ELR (cell line): ENCODE measurements at places on chromosomes 16 and 17.

DNA sequence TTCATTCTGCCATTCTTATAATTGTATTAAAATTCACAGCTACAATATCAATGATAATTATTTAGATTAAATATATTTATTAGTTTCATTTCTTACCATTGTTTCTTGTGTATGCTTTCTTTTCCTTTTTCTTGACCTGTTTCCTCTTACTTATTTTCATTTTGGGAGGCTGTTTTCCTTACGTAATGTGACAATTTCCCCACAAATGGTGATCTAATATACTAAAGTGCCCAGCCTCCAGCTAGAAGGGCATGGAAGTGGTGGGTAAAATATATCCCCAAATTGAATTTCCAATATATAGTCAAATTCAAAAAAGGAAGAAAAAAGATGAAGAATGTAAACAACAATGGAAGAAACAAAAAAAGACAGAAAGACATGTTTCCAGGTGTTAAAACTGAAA lies 1.5 kb upstream of the ABCA6 start:
- DNase-seq: no peak

DNA sequence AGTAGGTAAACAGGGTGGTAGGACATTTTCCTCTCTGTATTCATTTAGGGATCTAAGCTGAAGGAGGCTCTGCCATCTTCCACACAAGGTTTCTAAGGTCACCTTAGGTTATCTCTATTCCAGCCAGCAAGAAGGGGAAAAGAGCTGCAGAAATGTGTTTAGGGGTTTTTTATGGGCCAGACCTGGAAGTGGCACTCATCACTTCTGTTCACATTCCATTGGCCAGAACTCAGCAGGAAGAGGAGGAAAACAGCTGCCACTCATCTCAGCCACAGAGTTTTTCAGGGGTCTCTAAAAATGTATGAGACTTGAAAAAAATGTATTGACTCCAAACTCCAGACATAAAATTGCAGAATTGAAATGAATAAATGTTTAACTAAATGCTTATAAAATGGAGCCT lies 65.8 kb downstream of the FTO start:
- DNase-seq: no peak

DNA sequence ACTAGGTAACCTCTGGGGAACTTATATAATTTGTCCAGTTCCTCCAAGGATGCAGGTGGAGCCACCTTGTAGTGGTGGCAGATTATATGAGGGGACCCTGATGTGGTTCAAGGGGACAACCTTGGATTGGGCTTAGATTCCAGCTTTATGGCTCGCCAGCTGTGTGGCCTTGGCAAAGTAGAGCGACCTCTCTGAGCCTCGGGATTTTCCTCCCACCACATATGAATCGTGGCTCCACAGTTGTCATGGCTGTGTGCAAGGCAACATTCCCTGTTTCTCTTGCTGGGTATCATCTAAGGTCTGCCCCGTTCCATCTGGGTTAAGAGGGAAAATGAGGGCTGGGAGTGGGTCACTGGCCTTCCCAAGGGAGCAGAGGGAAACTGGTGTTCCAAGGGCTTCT lies 104.6 kb downstream of the RAB11FIP4 start:
- no peak for DNase-seq

- no peak for DNase-seq
These were observed 10.2 kb downstream of the MFSD6L start for GRCh38 chr17:8788998-8789397.

DNA sequence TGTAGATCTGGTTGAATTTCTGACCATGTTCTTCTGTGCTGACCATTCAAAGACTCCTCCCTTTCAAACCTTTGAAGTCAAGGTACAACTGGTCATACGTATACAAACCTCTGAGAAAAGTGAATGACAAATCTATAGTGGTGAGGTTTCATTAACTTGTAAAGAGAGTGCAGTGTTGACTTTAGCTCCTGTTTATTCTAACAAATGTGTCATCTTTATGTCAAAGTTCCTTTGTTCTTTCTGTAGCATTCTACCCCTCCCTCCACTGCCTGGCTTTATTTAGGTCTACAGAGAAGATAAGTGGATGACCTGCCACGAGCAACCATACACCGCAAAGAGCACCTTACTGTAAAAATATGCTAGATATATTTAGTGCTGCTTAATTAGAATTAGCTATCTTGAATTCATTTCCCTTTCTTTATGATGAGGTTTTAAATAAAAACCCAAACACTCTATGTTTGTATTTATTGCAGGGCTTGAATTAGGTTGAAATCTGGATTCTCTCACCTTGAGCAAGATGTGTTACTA lies 520.0 kb upstream of the CDH11 start:
- no peak for DNase-seq

GRCh38 chr17:350706-351448 lies 1.7 kb downstream of the RPH3AL start:
- peak; percentile 20 for DNase-seq

DNA sequence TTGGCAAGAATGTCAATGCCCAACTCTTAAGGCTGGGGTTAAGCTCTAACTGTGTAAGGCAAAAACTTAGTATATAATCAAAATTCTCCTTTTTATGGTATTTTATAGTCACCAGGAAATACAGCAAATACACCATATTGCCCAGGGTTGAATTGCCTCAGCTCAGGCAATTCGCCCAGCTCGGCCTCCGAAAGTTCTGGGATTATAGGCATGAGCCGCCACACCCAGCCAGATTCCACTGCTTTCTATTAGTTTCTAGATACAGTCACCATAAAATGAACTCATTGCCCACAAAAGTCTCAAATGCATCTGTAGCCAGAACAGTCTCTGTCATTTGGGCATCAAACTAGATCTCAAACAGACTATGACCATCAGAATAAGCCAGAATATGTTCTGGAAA lies 238.7 kb upstream of the TOX3 start:
- DNase-seq: no peak

GRCh38 chr17:57602896-57603295 lies 142.2 kb downstream of the CCDC182 start:
- DNase-seq: no peak

DNA sequence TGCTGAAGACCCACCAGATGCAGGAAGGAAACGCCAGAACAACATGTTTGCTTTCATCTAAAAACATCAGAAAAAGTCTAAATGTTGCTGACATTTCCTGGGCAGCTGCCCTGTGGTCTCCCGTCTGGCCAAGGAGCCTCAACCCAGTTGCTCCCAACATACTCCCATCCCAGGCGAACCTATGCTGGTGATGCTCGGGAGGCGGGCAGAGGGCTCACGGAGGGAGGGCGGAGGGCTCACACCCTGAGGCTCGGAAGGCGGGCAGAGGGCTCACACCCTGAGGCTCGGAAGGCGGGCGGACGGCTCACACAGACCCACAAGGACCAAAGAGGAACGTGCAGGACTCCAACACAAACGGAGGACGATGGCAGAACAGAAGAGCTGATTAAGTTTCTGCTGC lies 135.4 kb downstream of the ANKRD11 start:
- DNase-seq: no peak

GRCh38 chr17:54559883-54560282 lies 340.8 kb upstream of the TOM1L1 start:
- no peak for DNase-seq

GRCh38 chr17:34464812-34465211 lies 101.8 kb upstream of the CCL1 start:
- no peak for DNase-seq

- DNase-seq: no peak
These were observed 15.5 kb downstream of the UTS2R start for GRCh38 chr17:82386881-82387704.

DNA sequence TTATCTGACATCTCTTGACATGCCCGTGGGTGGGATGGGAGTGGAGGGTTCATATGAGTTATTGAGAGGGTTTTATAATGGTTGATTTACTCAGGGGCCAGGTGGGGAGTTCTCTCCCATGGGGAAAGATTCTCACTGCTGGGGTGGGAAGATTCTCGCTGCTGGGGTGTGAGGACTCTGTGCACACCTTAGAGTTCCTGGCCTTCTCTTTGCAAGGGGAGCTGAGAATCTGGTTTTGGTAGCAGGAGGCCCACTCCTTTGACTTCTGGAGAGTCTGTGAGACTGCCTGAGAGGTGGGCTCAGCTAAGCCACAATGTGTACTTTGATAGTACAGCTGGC lies 31.5 kb downstream of the TBX4 start:
- DNase-seq: no peak

DNA sequence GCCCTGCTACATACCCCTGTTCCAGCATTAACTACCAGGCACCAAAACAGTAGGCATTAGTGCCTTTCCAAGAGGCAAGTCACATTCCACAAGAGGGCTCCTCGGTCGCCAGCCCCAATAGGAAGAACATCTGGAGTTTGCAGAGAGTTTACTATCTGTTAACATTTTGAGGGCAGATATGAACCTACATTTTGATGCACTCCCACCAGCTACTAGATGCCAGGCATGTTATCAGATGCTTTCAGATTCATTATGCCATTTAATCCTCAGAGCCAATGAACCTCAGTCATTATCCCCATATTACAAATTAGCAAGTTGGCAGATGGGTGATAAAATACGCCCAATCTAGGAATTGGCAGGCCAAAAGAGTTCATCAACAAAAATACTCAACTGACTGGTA lies 4.2 kb upstream of the CMTM2 start:
- no peak for DNase-seq
